ENCODE measurements at places on chromosomes 3 and 15.

GRCh38 chr15:28904003-28904402 lies 18.2 kb downstream of the APBA2 start:
- no peak for DNase-seq

GRCh38 chr3:32391643-32392535 lies at the start of gene CMTM7:
Gene CMTM7, plus strand, starts transcription at chr3:32391853. Its CDS starts 54 bp downstream, at chr3:32391907.
- DNase-seq = peak; percentile 80

GRCh38 chr3:36540888-36541518 lies 160.7 kb downstream of the STAC start:
- no peak for DNase-seq

DNA sequence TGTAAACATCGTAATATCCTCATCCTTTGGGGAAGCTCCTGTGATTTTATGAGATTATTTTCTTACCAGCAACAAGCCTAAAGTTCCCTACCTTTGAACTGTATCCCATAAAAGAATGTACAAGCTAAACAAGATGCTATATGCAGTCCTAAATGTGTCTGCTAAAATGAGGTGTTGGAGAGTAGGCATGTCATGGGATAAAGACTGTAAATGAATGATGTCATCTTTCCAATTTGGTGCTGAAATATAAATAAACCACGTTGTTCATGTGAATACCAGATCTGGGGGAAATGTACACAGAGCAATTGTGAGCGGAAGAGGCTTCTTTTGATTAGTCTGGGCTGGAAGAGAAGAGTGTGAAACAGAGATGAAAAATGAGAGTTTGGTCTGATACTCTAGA lies 214.9 kb upstream of the WNT5A start:
- DNase-seq = no peak

- DNase-seq = no peak
These were observed 6.2 kb upstream of the ZNF774 start for GRCh38 chr15:90345857-90346256.

GRCh38 chr15:56322444-56322843 lies 42.8 kb upstream of the TEX9 start:
- DNase-seq = no peak
